NK-92 treated with Interleukin-12 subunit alpha and Interleukin-12 subunit beta, amount 100 ng/mL, for 24 hours (cell line): ENCODE measurements at places on chromosomes 13 and 19.
A peak's percentile ranks its signal among the peaks of the same experiment; 100 is the strongest.

- peak; percentile 16 for DNase-seq
These were observed 8.4 kb downstream of the WIZ start for GRCh38 chr19:15441317-15441716.

- no peak for DNase-seq
These were observed 676.7 kb downstream of the PCDH9 start for GRCh38 chr13:66553391-66553790.

DNA sequence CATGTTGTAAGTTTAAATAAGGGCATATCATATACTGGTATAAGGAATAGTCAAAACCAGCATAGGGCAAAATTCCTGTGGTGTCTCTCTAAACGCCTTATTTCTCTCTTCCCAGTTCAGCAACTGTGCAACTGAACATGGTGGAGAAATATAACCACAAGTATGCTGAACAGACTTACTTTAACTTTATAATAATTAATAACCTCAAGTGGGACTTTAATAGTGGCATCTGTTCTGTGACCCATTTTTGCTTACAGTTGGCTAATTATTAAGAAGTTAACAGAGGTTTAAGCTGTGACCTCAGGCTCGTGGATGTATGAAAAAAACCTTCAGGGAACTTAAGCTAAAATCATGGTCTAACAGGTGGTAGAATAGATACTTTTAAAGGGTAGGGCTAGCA, 54.3 kb downstream of the MICU2 start:
- no peak for DNase-seq

GRCh38 chr13:95112883-95113282, 188.4 kb downstream of the ABCC4 start:
- DNase-seq: no peak

GRCh38 chr19:41991025-41991424, 3.0 kb downstream of the ATP1A3 start:
- DNase-seq: no peak

DNA sequence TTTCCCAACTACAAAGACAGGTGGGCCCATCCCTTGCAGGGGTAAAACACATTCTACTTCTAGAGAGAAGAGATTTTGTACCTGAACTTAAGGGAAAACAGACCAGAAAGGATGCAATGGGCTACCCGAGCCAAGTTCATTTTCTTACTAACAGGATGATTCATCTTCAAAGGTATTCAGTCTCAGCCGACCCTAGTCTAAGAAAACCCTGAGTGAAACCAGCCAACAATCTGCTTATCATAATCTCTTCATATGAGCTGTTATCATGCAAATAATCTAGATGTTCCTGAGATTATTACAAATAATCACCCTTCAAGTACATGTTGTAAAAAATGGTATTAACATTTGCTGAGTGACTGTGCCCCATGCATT, 15.6 kb downstream of the PABPC3 start:
- DNase-seq: no peak

GRCh38 chr13:21913010-21913409, 242.1 kb downstream of the FGF9 start:
- no peak for DNase-seq

DNA sequence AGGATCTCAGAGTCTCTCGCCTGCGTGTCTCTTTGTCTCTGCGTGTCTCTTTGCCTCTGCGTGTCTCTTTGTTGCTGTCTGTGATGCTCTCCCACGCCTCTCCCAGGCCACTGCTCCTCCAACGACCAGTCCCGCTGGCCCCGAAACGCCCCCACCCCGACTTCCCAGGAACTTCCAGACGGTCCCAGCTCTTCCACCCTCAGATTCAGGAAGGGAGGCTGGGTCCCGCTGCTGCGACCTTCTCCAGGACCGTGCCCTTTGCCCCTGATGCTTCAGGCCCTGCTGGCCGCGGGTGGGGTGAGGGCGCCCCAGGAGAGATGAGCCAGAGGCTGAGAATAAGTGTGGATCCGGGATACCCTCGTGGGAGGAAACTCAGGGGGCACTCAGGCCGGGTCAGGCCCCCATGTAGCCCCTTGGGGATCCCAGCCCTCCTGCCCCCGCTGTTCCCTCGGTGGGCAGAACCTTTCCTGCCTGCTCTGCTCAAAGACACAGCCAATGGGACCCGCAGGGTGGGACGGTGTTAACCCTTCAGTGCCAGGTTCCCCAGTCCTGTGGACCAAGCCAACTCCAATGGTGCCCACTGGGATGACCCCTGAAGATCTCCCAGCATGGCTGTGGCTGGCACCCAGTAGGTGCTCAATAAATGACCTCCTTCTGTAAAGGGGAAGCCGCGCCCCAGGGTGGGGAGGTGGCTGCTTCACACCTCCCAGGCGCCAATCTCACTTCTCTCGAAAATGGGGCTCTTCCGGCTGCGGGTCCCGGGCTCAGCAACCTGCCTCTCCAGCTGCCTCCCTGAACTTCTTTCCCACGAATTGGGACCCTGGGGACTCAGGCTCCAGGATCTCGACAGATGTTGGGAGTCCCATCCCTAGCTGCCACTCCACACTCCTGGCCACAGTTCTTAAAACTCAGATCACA, 1.5 kb upstream of the S1PR5 start:
- DNase-seq: peak; percentile 29

DNA sequence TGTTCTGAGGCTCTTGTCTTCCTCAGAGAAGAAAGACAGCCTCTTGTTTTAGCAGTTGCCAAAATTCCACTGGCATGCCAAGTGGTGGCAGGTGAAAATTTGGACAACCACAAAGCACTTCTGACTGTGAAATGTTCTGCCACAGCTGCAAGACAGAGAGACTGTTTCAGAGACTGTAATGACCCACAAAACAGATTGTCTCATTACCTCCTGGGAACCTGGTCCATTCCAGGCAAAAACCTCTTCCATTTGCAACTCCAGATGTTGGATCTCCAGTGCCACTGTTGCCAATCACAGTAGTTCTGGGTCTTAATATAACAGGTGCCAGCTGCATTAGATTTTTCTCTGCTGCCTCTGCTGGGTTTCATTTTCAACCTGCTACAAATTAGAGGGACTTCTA, 911.5 kb downstream of the UQCRFS1 start:
- no peak for DNase-seq

- no peak for DNase-seq
These were observed 5.0 kb upstream of the ADM5 start for GRCh38 chr19:49684251-49684982.

GRCh38 chr13:67416047-67416925, 186.2 kb upstream of the PCDH9 start:
- peak; percentile 32 for DNase-seq

GRCh38 chr19:4730740-4731171, 7.1 kb upstream of the DPP9 start:
- peak; percentile 31 for DNase-seq

GRCh38 chr13:84867246-84867645, 932.0 kb downstream of the SLITRK6 start:
- DNase-seq: no peak

DNA sequence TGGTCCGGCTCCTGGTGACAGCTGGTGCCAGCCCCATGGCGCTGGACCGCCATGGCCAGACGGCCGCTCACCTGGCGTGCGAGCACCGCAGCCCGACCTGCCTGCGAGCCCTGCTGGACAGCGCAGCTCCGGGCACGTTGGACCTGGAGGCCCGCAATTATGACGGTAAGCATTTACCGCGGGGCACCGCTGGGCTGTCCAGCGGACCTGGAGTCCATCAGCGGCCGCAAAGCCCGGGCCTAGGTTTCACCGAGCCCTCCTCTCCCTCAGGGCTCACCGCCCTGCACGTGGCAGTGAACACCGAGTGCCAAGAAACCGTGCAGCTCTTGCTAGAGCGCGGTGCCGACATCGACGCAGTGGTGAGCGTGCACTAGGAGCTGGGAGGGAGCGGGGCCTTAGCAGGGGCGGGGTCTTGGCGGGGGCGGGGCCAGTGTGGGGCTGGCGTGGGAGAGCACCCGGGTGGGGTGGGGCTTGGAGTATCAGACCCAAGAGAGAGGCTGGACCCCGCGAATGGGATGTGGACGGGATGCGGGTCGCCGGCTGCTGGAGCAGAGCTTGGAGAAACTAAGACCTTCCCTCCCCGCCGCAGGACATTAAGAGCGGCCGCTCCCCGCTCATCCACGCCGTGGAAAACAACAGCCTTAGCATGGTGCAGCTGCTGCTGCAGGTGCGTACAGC, 8.7 kb downstream of the BCL3 start:
- DNase-seq: no peak

DNA sequence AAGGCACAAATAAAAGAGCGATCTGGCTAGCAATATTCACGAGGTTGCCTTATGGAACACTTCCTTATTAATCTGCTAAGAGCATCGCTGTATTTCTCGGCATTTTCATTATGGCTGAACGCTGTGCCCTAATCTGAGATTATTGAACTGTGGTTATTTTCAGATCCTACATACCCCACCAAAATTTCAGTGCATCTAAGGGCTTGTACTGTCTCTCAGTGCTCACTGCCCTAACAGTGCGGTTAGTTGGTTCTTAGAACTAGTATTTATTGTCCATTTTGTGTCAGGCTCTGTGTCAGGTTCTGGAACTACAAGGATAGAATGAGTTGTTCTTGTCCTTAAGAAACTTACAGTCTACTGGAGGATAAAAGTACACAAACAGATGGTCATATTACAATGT, 51.6 kb downstream of the FLT3 start:
- no peak for DNase-seq

DNA sequence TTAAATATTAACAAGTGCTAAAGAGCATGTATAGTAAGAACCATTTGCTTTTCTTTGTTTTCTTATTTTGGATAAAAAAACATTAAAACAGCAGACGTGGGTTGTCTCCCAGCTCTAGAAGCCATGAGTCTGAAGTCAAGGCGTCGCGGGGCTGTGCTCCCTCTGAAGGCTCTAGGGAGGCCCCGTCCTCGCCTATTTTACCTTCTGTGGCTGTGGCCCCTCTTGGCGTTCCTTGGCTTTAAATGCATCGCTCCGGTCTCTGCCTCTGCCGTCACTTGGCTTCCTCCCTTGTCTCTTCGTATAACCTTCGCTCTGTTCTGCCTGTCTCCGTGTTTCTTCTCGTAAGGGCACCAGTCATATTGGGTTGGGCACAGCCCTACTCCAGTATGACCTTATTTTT, 75.3 kb downstream of the ING1 start:
- DNase-seq: no peak

DNA sequence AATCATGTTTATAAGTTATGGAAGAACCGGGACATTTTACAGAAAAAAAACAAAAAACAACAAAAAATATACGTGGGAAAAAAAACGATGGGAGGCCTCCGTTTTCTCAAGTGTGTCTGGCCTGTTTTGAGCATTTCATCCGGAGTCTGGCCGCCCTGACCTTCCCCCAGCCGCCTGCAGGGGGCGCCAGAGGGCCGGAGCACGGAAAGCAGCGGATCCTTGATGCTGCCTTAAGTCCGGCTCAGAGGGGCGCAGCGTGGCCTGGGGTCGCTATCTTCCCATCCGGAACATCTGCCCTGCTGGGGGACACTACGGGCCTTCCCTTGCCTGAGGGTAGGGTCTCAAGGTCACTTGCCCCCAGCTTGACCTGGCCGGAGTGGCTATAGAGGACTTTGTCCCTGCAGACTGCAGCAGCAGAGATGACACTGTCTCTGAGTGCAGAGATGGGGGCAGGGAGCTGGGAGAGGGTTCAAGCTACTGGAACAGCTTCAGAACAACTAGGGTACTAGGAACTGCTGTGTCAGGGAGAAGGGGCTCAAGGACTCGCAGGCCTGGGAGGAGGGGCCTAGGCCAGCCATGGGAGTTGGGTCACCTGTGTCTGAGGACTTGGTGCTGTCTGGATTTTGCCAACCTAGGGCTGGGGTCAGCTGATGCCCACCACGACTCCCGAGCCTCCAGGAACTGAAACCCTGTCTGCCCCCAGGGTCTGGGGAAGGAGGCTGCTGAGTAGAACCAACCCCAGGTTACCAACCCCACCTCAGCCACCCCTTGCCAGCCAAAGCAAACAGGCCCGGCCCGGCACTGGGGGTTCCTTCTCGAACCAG, 1.8 kb upstream of the APOE start:
- no peak for DNase-seq

DNA sequence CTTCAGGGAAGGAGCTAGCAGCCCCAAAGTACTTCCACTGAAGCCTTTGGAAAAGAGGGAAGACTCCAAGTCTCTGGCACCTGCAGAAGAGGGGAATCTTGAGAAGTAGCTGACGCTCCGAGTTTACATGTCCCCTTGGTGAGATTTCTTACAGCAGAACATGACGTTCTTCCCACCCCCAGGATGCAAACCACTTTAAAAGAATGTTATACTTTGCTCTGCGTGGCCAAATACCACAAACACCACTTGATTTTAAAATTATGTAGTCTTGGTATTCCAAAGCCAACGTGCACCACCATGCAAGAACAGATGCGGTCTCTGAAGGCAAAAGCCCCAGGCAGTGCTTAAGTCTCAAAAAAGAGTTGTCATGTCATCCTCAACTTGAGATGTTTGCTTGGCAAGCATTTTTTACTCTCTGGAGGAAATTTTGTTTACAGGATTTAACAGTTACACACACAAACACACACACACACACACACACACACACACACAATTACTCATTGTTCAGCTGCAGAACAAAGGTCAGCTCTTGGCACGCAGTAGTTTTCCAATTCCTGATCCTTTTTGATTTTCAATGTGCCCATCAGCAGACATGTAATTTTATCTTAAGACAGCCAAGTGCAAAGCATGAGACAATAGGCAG, 106.1 kb downstream of the RGCC start:
- DNase-seq: no peak

DNA sequence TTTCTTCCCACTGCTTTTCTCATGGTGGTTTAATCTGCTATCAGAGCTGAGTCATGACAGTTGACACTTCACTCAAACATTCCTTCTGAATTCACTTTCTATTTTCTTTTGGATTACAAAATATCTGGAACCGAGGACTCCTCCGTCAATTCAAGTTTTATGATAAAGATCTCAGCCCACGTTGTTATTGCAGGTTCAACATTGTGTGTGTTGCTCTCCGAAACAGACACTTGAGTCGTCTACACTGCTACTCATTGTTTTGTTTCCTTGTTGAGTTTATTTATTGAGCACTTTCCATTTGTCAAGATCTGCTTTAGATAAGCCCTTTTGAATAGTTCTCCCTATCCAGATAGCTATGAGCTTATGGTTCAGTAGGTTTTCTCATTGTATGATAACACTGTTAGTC, 636.1 kb upstream of the GPC6 start:
- DNase-seq: no peak

- DNase-seq: no peak
These were observed 546.6 kb downstream of the DACH1 start for GRCh38 chr13:71320452-71320851.

DNA sequence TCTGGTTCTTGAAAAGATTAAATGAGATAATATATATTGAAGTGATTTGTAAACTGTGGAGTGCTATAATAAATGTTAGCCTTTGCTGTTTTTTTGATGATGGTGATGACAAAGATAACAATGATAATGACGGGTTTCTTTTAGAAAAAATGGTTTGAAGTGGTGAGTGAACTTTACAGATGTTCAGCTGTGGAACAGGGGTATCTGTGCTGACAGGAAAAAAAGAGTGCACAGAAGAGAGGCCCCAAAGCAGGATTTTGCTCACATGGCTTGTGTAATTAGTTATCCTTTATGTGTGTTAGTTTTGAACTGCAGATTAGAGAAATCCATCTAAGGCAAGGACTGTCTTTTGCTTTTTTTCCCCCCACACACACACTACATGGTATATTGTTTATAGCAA, 119.2 kb downstream of the CYSLTR2 start:
- DNase-seq: no peak

GRCh38 chr13:35648201-35648600, 171.7 kb upstream of the MAB21L1 start:
- no peak for DNase-seq
